ENCODE measurements at places on chromosomes 6 and 20.
A peak's percentile ranks its signal among the peaks of the same experiment; 100 is the strongest.

- no peak for DNase-seq
Observed at GRCh38 chr6:144361016-144361415, 75.9 kb downstream of the UTRN start.

DNA sequence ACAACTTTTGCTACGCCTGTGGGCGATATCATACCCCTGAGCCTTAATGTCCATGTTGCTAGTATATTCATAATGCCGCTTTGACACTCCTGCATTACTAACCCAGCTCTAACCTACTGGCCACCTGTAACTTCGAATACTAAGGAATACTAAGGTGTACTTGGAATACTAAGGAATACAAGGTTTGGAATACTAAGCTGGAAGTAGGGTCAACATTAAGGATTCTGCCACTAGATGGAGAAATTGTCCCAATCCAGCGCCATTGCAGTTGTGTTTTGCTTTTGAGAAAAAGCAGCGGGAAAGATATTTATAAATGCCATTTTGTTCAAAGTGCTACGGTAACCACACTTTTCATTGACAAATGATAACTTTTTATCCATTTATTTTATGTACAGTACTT is 10.7 kb downstream of the TBXT start:
- DNase-seq: peak; percentile 53

DNA sequence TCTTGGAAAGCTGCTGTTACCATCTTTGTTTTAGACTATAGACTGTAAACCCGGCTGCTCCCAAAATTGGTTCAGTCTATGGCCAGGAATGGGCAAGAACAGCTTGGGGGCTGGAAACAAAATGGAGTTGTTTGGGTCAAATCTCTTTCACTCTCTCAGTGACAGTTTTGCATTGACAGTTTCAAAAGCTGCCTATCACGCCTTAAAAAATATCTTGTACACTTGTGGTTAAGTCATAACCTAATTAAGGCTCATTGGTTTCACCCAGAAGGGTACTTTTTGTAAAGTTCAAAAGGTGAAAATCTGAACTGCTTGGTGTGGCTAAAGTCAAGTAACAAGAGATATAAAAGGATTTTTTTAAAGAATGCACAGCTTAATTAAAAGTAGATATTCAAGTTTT is 76.1 kb upstream of the PRL start:
- no peak for DNase-seq

DNA sequence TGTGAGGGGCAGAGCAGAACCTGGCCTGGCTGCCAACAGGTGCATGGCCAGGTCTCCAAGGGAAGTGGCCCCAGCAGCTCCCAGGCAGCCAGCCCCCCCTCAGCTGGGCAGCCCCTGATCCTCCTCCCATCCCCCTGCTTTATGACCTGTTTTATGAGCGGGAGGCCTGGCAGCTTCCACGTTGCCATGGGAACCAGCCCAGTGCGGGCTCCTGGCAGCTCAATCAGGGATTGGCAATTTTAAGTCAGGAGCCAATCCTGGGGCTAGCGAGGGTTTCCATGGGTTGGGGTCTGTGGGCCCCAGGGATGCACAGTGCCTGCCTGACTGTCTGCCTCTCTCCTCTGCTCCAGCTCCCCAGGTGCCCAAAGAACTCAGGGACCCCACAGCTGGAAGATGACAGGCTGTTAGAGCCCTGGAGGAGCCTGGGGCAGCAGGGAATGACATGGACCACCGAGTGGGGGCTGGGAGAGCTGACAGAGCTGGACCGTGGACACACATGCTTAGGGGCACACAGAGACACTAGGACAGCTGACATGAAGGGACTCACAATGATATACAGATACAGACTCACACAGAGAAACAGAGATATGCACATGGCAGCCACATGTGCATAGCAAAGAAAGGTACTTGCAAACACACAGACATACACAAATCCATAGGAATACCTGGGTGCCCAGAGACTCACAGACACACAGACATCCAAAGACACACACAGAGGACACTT is 56.5 kb upstream of the SIRPA start:
- DNase-seq: no peak

DNA sequence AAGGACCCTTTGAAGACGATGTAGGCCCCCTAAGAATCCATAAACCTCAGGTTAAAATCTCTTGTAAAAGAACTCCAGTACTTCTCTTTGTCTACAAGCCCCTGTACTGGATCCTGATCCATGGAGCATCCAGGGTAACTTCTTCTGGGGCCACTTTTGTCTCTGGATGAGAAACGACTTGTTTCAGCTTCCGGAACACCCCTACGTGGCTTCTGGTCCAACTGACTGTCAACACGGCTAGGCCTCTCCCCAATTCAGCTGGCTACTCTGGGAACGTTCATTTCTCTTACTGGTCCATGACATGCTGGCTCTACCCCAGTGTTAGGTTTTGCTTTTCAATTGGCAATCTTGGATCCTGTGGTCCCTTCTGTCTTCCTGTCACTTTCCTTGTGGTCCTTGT is 198.0 kb downstream of the BACH2 start:
- DNase-seq: no peak

Measured in HT-29 (cell line).